Progenitor cell of endocrine pancreas (in vitro differentiated cells): ENCODE measurements at places on chromosomes 4 and X.

DNA sequence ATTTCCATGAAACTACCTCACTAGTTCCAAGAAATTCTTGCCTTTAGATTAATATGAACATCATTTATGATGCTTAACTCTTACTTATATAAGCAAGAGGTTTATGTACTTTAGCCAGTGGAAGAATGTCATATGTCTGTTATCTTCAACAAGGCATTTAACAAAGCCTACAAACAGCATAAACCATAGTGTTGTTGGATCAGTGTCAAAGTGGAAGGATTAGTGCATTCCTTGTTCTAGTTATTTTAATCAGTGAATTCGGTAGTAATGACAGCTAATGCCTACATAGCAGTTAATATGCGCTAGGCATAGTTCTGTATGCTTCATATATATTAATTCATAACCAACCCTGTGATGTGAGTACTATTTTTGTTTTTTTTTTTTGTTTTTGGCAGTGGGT lies 3.1 kb downstream of the PI4K2B start:
- no peak for DNase-seq

GRCh38 chrX:40041915-40042314 lies 55.8 kb downstream of the BCOR start:
- DNase-seq, result no peak

DNA sequence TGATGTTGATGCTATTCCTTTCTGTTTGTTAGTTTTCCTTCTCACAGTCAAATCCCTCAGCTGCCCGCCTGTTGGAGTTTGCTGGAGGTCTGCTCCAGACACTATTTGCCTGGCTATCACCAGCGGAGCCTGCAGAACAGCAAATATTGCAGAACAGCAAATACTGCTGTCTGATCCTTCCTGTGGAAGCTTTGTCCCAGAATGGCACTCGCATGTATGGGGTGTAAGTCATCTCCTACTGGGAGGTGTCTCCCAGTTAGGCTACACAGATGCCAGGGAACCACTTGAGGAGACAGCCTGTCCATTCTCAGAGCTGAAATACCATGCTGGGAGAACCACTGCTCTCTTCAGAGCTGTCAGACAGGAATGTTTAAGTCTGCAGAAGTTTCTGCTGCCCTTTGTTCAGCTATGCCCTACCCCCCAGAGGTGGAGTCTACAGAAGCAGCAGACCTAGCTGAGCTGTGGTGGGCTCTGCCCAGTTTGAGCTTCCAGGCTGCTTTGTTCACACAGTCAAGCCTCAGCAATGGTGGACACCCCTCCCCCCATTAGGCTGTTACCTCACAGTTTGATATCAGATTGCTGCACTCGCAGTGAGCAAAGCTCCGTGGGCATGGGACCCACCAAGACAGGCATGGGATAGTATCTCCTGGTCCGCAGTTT lies 74.9 kb downstream of the SPIN3 start:
- DNase-seq, result no peak

GRCh38 chrX:107448625-107448997 lies 841 bp upstream of the FRMPD3 start:
- no peak for DNase-seq

DNA sequence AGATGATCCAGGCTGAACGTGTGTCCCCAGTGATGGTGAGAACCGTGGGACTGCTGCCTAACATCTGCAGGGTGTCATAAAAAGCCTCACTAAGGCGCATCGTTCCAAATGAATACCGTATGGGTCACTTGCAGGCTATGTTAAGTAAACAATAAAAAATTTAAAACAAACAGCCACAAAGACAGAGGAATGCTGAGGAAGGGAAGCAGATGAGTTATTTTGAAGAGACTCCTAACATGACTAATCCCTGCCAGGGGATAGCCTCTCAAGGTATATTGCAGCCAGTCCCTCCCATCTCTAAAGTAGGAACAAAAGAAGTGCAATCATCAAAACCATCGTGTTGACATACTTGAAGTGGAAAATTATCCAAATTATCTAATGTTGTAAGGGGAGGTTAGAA lies 83.8 kb downstream of the UNC5C start:
- DNase-seq, result no peak

DNA sequence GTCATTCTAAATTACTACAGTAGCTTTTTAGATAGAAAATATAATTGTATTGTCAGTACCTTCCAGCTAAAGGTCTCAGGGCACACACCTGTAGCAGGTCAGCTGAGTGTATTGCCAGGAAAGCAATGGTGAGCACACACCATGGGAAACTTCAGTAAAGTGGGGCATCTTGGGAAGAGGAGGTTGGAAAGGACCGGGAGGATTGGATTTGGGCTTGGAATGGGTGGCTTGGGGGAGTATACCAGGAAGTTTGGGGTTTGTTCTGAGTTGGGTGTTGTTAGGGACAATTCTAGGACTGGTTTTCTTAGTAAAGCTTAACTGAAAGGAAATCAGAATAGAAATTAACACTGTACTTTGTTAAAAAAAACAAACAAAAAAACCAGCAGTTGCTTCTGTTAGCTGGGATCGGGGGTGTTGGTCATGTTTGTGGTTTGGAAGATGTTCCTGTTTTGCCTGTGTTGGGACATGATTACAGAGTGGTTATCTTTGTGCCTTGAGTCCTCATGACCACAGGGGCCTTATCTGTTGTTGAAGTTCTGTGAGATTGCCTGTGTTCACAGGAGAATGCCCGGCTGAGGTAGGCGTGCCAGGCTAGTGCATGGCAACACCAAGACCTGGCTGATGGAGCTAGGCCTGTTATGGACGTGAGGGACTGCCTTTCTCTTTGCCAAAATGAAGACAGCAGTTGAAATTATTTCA lies 35.1 kb downstream of the PRIMPOL start:
- DNase-seq, result no peak

- no peak for DNase-seq
Measured at GRCh38 chr4:78734441-78735162, 41.5 kb upstream of the BMP2K start.

DNA sequence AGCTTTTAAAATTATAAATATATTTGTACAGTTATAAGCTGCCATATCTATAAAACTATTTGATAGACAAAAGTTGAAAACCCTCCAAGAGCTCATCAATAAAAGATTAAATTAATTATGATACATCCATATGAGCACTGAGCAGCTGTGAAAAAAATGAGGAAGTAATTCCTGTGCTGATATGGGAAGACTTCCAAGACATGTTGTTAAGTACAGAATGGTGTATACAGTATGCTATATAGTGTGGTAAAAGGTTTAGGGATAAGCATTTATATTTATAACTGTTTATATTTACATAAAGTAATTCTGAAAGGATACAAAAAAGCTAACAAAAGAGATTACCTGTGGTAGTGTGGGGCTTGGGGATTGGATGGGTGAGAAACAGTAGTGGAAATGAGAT lies 92.8 kb upstream of the BMP2K start:
- no peak for DNase-seq

- no peak for DNase-seq
Measured at GRCh38 chr4:101366331-101366730, 19.0 kb upstream of the PPP3CA start.

DNA sequence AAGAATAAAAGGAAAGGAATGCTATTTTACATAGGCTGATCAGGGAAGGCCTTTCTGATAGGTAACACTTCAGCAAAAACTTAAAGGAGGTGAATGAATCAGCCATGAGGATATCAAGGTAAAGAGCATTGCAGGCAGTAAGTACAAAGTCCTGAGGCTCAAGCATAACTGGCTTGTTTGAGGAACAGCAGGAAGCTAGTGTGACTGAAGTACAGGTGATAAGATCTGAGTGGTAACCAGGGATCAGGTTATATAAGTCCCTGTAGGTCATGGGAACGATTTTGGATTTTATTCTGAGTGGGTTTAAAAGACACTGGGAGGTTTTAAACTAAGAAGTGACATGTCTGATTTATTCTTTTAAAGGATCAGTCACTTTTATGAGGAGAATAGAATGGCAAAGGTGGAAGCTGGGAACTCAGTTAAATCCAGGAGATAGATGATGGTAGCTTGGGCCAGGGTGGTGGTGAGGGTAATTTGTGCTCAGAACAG lies 47.1 kb upstream of the THOC2 start:
- DNase-seq, result no peak

DNA sequence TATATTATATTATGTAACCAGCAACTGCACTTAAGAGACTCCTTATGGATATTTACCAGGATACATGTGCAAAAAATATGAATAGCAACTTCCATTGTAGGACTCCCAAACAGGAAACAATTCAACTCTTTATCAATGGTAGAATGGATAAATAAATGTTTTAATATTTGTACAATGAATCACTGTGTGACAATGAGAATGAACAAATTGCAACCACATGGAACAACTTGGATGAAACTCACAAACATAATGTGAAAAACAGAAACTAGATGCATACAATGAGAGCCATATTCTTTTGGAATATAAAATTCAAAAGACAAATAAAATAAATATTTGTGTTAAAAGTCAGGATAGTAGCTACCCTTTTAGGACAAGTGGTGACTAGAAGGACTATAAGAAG lies 1015.7 kb downstream of the TECRL start:
- DNase-seq, result no peak

- DNase-seq, result no peak
Measured at GRCh38 chr4:66160606-66161005, 490.3 kb upstream of the EPHA5 start.

GRCh38 chrX:39212456-39212855 lies 411.2 kb downstream of the MID1IP1 start:
- no peak for DNase-seq

GRCh38 chrX:24981030-24981429 lies 34.7 kb downstream of the ARX start:
- no peak for DNase-seq

DNA sequence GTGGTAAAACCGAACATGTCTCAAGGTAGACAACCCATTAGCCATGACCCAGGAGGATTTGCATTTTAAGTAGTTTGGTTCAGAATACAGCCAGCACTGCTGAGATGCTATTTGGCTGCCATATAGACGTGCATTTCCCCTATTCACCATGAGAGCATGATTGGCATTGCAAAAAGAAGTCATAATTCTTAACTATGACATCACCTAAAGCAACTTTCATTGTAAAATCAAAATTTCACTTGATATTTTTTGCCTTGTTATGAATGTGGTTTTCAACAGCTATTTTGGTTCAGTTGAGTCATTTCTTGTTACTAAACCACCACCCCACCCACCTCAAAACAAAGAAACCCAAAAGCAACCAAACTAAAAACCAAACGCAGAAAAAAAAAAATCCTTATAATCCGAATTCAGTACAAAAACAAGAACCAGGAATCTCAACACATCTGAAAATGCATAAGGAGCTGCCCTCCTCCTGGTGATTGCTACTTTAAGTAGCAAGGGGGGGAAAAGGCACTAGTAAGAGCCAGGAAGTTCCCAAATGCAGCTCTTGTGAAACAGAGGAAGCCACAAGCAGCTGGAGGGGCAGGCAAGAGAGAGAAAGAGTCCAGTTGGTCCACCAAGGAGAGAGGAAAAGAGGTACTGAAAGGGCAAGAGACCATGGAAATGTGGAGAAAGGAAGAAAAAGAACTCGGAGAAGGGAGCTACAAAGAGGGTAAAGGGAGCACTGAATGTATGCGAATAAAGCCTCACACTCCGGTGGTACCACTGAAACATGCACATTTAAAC lies 3.1 kb downstream of the SLITRK4 start:
- DNase-seq, result no peak

GRCh38 chr4:182400081-182400480 lies 156.9 kb downstream of the TENM3 start:
- DNase-seq, result no peak

DNA sequence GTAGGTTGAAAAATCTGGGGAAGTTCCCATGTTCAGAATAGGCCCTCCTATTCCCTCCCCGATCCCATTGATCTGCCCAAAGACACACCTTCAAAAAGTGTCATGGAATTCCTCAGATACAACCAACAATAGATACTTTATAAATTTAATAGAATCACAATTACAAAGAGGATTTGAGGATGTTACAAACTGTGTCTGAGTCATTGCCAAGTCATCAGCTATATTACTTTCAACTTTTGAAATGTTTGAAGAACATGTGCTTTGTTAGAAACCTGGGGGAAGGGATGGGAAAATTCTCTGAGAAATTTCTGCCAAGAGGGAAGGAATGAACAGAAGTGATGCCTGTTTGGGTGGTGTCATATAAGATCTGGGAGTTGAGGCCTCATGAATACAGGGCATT lies 46.7 kb downstream of the KCNIP4 start:
- DNase-seq, result no peak

- DNase-seq, result no peak
Measured at GRCh38 chr4:7328913-7329638, 105.7 kb downstream of the PSAPL1 start.

DNA sequence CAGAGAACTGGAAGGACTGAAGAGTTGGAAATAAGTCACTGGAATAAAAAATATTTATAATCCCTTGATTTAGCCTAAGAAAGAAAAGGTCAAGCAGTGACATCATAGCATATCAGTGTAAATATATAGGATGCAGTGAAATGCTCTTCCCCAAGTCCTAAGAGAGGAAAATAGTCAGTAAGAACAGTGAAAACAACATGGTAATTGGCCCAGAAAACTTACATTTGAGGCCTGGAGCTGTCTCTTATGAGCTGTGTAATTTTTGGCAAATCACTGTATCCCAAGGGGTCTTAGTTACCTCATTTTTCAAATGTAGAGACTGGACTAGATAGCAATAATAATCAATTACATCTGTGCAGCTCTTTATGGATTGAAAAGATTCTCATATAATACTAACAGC lies 255.7 kb upstream of the AR start:
- DNase-seq, result no peak

GRCh38 chr4:139734201-139734874 lies 68.7 kb downstream of the MGST2 start:
- no peak for DNase-seq

GRCh38 chrX:106286053-106286650 lies 118.0 kb downstream of the PWWP3B start:
- DNase-seq, result no peak

GRCh38 chr4:5722328-5722727 lies 11.3 kb downstream of the EVC start:
- DNase-seq, result no peak

- DNase-seq, result no peak
Measured at GRCh38 chrX:39805022-39805421, 292.7 kb downstream of the BCOR start.

- DNase-seq, result no peak
Measured at GRCh38 chrX:21167494-21167893, 206.7 kb upstream of the CNKSR2 start.
